ENCODE measurements at places on chromosomes 7 and 10.
A peak's percentile ranks its signal among the peaks of the same experiment; 100 is the strongest.

DNA sequence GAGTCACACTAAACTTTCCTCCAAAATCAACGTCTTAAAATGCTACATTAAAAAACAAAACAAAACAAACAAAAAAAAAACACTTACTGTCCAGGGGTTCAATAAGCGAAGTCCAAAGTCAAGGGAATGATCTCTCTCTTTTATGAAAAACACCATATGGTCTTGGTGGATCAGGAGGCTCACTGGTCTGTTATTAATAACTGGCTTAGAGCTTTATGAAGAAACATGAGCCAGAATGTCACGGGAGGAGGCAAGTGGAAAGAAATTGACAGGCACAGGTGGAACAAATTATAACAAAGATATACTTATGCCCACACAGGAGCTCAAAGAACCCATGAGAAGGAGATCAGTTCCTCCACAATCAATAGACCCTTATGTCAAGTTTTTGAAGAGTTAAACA, at the start of gene MRLN:
Gene MRLN, minus strand, starts transcription at position 189 of the 400 bp plus-strand sequence.
- no peak for DNase-seq

DNA sequence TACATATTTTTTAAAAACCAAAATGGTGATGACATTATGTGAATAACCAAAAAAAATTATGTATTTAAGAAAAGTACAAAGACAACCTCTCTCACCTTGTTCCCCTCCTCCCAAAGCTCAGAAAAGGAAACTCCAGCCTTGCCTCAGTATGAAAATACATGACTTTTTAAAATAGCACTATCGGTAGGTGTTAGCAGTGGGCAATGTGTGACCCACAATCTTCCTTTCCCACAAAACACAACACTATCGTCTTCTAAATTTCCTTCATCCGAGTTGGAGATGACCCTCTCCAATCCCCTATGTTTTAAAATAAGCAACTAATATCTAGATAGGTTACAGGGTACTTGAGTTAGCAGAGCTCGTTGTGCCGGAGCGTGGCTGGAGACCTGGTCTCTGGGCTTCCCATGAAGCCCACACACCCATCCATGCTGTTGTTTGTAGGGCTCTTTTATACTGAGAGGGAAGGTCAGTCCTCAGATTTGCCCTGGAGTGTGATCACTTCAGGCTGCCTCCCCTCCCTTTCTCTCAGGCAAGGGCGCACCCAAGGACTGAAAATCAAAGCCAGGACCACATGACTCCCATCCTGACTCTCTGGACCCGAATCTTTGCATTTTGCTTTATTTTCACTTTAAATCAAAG, 107.6 kb downstream of the JAZF1 start:
- no peak for DNase-seq

GRCh38 chr10:16360425-16360824, 76.4 kb upstream of the PTER start:
- no peak for DNase-seq

DNA sequence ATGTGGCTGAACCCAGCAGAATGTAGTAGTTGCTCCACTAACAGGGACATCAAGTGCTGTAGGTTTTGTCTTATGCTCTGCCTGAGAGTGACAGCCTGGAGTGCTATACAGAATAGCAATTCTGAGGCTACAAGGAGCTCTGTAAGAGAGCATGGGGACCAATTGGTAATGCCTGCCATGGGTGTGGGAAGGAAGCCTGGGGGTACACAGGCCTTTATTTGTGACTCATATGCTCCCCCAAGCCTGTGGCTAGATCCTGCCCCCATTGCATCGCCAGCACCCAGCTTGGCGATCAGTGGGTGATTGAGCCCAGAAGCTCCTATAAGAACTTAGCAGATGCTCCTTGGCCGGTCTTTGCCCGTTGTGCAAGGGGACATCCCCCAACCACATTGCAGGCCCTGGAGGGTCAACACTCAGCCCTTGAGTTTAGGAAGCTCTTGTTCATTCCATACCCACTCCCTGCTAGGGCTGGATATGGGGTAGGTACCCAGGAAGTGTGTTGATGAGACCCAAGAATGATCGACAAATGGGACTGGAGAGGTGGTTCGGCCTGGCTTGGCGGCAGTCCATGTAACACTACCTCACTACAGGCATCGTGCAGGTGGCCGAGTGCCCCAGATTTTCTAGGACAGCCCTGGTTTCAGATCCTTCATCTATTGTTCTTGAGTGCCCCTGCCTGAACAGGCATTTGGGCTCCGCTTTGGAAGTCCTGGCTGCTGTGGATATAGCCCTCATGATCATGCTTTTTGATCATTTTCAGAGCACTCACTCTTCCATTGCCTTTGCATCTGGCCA, 37.7 kb downstream of the ZMIZ1 start:
- DNase-seq: no peak

DNA sequence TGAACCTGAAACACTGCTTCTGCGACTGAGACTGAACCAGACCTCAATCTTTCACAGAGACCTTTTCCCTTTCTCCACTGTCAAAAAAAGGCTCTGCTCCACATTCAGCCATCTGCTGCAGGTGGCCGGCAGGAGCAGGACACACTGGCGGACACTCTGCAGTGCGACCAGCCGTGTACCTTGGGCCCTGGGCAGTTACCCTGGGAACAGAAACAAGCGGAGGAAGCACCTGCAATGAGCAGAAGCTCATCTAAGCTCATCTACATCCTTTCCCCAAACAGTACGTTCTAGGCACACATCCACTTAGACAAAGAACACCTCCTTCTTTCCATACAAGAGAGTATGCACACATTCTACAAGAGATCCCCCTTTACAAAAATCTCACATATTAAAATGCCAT, 22.8 kb downstream of the VOPP1 start:
- no peak for DNase-seq

- no peak for DNase-seq
Measured at GRCh38 chr7:74329225-74329624, 40.0 kb downstream of the CLIP2 start.

DNA sequence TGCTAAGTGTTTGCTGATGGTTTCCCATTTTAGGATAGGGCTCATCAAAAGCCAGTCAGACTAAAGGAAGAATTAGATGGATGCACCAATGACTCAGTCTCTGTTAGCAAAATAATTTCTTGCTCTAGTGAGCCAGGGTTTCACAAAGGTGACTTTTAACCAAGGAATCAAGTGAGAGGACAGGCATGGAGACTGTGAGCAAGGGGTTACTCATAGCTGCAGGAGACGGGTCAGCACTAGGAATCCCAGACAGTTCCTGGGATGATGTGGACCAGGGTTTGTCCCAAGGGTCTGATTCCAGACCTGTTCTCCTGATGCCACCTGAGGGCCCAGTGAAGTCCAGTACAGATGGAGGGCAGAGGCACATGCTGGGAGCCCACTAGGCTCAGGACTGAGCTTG, 138.1 kb downstream of the NOC3L start:
- DNase-seq: no peak

DNA sequence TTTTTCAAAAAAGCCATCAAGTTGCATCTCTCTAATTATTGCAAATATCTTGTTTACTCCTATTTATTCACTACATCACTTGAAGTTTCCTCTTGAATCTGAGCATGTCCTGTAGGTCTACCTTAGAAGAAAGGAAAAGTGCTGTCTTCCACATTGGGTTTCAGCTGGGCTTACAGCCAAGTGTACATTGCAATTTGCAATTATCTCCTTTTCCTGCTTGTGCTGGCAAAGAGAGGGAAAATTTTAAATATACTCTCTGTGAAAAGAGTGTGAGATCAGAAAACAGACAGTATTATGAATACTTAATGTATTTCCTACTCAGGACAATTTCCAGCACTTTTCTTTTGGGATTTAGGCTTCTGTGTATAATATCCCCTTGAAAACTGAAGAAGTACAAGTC, 839.7 kb downstream of the CNTNAP2 start:
- DNase-seq: no peak

DNA sequence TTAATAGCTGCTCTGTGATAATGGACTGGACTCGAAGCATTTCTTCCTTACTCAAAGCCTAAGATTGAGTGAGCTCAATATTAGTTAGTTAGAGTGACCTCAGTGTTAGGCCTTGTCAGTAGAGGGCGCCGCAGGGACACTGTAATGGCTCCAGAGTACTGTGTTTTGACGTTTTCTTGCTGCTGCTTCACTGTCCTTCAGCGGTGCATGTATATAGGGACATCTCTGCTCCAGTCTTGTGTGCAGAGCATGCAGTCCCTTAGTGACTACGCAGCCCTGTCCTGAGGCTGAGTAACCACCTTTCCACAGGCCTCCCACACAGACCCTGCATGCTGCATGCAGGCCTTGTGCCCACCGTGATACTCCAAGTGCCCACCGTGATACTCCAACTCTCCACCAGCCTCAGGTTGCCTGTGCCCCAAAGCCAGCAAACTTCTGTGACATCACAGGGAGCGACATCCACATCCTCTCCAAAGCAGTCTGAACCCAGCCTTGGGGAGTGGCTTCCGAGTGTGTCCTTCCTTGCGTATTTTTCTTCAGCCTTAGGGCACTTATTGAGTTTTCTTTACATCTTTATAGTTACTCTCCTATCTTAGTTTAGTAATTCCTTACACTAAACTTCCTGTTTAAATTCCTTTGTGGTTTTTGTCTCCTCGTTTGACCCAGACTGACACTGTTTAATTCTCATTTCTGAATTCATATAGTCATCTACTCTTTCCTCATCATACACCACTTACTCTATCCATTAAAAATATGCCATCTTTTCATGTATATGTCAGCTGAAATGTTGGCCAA, 118.2 kb downstream of the JAZF1 start:
- peak; percentile 71 for DNase-seq

DNA sequence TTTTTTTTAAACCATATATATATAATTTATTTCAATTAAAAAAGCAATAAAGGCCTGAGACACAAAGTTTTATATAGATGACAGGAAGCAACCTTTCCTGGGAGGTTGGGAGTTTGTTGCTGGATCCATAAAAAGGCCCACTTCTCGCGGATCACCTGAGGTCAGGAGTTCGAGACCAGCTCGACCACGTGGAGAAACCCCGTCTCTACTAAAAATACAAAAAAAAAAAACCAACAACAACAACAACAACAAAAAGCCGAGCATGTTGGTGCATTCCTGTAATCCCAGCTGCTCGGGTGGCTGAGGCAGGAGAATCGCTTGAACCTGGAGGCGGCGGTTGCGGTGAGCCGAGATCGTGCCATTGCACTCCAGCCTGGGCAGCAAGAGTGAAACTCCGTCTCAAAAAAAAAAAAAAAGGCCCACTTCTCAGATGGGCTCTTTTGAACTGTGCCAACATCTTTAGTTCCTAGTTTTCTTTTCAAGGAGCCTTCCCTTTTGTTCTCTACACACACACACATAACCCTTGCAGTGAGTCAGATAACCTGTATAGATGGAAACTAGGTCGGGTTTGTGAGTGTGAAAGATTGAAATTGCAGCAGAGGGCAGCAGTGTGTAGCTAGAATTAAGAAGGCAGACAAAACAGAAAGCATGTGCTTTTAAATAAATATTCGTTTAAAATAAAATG, 1.2 kb upstream of the SMNDC1 start:
- peak; percentile 47 for DNase-seq

All from activated T-cell treated with anti-CD3 and anti-CD28 coated beads, Interleukin-2, amount 50 U/mL, for 48 hours (primary cell).